ENCODE measurements at places on chromosomes 3 and 15.
A peak's percentile ranks its signal among the peaks of the same experiment; 100 is the strongest.

- DNase-seq = peak; percentile 80
Observed at GRCh38 chr3:188631291-188632010, 477.5 kb downstream of the LPP start.

DNA sequence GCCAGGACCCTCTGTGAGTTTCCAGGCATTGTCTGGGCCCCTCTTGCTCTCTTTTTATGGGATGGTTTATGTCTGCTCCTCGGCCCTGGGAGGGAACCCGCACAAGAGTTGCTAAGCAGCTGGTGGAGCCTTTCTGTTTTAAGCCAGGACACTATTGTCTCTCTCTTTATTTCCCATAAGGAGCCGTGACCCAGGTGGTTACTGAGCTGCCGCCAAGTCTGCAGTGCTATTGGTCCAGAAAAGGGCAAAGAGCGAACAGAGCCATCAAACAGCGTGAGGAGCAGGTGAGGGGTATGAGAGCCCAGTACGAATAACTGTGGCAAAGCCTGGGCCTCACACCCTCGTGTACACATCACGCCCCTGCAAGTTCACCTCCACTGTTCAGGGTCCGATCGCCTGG is 280.2 kb downstream of the SHQ1 start:
- DNase-seq = no peak

GRCh38 chr3:101259485-101260341 is 60.7 kb downstream of the IMPG2 start:
- no peak for DNase-seq

GRCh38 chr3:122079524-122080206 is 24.5 kb downstream of the CD86 start:
- DNase-seq = no peak

DNA sequence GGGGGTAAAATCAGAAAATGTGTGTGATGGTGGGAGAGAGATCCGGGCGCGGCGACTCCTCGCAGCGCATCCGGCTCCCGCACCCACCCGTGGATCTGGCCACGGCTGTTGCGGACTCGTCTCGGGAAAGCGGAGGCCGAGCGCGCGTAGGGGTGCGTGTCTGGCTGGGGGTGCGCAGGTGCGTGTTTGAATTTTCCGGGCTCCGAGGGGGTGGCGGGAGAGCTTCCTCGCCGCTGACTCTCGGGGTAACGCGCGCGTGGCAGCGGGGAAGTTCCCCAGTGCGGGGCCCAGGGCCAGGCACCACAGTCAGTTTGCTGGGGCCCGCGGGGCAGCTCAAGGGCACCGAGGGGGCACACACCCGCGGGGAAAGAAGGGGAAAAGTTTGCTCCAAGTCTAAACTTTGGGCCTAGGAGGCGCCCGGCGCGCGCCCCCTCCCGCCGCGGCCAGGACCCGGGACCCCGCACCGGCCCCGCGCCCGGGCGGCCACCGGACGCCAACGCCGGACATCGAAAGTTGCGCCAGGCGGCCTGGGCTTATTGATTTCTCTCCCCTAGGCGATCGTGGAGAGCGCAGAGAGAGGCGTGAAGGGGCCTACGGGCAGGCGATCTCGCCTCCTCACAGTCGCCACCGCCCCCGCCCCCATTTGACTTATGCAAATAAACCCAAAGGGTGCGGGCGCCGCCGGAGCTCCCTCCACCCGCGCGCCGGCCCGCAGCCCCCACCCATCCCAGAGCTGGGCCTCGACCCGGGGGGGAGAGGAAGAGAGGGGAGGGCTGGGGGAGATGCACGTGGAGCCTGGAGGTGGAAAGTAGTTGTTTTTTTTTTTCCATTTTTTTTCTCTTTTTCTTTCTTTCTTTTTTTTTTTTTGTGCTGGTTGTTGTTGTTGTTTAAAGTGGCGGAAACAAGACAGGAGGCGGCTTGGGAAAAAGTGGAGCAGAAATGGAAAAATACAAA is 639 bp downstream of the FOXP1 start:
- DNase-seq = peak; percentile 58

DNA sequence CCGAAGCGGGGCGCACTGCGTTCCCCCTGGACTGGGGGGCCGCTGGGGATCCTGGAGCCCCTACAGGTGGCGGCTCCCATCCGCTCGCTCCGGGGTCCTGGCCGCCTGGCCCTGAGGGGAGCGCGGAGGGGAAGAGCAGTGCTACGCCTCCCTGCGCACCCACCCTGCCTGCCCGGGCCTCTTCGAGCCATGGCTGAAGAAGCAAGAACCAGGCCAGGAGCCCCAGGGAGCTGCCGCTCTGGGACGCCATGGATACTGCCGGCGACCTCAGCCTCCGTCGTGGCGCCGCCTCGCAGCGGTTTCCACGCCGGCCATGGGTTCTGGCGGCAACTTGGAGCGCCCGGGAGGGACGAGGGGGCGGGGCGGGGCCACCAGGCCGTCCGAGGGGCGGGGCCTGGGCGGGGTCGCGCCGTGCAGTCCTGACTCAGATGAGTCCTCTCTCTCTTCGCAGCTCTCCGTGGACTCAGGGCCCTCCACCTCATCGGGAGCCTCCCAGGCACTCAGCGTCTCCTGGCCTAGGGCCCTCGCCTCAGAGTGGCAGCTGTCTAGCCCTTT is 50.9 kb downstream of the MYL3 start:
- peak; percentile 34 for DNase-seq

DNA sequence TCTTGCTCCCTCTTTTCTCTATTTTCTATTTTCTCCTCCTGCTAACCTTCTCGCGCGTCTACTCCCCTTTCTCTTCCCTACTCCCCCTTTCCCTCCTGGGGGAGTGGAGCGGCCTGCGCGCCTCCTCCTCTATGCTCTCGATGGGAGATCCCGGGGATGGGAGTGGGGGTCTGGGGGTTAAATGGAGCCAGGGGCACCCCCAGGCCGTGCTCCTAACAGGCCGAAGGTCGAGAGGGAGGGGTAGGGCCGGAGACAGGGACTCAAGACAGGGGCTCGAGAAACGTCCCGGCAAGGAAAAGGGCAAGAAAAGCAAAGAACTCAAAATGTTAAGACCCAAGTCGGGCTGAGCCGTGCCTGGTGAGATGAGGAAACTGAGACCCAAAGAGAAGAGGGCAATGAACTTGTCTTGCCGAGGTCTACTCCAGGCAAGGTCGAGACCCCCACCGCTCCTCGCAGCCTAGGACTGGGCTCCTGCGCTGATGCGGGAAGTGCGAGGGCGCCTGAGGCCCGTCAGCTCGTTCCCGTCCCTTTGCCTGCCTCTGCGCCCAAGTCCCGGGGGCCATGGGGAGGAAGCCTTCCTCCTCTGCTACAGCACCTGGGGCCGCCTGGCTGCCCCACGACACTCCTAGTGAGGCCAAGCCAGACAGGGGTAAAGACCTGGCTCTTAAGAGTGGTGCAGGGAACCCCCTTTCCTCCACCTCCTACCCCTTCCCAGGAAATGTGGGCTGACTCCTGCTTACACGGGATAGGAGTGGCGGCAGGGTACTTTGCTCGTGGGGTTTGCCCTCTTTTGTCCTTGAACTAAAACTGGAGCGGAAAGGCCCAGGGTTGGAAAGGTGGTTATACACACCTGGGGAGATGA is 770 bp upstream of the MEGF11 start:
- DNase-seq = no peak

- peak; percentile 20 for DNase-seq
Observed at GRCh38 chr3:126936853-126937425, 46.0 kb upstream of the PLXNA1 start.

Measured in AG10803 (cell line).